Cortex of kidney (tissue), 1 donor: ENCODE measurements at places on chromosomes 5 and 9.

DNA sequence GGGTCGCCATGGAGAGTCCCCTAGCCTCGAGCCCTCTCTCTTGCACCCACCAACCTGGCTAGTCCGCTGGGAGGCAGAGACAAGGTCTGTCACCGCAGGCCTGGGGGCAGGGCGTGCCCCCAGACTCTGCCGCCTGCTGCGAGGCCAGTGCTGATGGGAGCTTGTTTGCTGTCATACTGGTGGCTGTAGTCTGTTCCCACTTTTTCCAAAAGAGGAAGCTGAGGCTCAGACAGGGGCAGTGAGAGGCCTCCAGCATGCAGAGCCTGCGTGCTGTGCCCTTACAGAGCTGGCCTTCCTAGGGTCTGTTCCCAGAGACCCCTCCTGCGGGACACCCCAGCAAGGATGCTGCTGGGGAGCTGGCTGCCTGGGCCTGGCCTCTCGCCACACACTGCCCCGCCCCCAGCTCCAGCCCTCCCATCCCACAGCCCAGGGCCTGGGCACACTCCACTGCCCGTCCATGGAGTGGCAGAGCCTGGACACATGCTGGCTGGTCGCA lies 21.0 kb upstream of the SUSD3 start:
- no peak for DNase-seq

DNA sequence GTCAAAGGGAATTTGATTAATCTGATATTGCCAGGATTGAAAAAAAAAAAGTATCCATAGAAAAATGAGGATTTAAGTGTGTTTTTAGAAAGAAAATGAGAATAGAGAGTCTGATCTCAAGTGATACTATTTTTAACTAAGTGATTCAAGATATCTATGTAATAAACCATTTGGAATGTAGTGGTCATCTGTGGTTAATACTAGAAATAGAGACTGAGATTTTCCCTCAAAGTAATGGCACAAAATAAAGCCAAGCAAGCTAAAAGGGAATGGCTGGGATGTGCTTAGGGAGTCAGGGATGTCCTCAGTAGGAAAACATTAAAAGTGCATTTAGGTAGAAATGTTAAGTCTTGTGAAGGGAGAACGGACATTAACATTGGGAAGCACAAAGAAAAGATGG lies 90.6 kb downstream of the FBXO4 start:
- no peak for DNase-seq

DNA sequence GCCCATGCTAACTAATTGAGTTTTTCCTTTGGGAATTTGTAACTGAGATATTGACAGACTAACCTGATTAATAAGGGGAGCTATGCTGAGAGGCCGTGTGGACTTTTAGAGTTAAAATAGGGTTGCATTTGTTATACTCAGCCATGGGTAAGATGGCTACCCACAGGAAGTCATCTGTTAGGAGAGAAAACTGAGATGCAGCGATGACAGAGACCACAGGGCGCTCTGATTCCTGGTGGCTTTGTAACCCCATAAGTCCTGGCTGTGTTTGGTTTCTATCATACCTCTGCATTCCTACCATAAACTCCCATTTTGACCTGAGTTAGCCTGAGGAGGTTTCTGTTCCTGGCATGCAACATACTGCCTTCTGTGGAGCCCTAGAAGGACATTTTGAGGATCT lies 19.5 kb upstream of the PANK3 start:
- DNase-seq: no peak

DNA sequence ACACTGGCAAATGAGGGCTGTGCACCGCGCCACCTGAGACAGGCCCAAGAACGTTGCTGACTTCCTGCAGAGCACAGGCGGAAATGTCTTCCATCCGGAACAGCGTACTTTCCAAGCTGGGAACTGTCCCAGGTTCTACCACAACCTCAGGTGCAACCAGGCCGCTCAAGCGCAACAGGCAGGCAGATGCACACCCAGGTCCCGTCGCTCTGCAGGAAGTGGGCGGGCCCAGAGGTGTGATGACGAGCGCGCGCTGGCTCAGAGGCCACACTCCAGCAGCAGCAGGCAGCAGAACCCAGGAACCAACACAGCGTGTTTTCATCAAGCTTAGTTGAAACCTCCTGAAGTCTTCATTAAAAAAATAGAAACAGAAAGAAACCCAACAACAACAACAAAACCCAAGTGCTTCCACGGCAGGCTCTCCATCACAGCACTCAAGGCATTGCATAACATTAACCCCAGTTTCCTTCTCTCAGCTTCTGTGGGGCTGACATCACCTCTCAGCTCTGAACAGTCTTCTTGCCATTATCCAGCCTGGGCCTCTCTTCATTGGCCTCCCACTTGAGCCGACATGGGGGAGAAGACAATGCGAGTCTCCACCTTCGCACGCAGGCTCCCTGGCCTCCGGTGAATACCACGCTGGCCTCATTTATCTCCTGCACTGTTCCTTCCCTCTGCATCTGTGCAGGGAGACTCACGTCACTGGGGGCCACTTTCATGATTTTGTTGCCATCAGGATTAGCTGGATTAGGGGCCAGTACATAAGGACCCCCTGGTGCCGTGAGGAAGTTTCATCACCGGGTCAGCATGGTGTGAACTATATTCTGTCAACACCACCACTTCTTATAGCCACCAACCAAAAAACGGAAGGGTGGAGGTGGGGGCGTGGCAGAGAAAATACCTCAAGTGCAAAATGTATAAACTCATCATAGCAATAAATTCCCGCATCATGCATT lies 22.1 kb downstream of the PTCH1 start:
- no peak for DNase-seq

DNA sequence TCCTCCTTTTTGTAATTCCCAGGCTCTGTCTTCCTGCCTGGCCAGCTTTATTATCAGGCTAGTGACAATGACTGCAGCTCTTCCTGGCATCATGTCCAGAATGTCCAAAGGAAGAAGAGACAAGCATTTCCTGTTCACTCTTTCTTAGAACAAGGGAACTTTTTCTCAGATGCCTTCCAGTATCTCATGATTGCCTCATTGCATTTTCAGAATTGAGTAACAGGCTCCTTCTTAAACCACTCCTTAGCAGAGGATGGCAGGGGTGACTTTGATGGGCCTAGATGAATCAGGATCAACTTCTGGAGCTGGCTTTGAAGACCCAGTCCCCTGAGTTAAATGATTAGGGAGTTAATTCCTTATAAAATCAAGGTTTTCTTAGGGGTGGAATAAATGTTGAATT lies 92.9 kb upstream of the RASGRF2 start:
- DNase-seq: no peak

- DNase-seq: no peak
Measured at GRCh38 chr5:10789021-10789420, 28.0 kb upstream of the DAP start.
